ENCODE measurements at places on chromosomes 3 and 15. TPM values are rescaled to one million over a fixed set of nuclear protein-coding genes. Genes with fewer than 3 reads are reported as not detected.

CMSS1 gene
- 17.3 TPM for total RNA-seq

CCDC54 gene
- not detected for total RNA-seq

ACTC1 gene
- total RNA-seq: not detected

MEX3B gene
- total RNA-seq: 3.2 TPM

NSMCE3 gene
- 10.0 TPM for total RNA-seq

ADAM10 gene
- total RNA-seq: 201 TPM

FBXO40 gene
- total RNA-seq: not detected

CCDC39 gene
- total RNA-seq: 0.17 TPM

HHLA2 gene
- total RNA-seq: not detected

UBAP1L gene
- 1.5 TPM for total RNA-seq

DISP2 gene
- total RNA-seq: 2.2 TPM

HYKK gene
- 2.3 TPM for total RNA-seq

UPK1B gene
- total RNA-seq: not detected

PLSCR5 gene
- total RNA-seq: not detected

PARP6 gene
- total RNA-seq: 23.3 TPM

CD47 gene
- 152 TPM for total RNA-seq

CILP gene
- total RNA-seq: 0.29 TPM

AQP9 gene
- total RNA-seq: not detected

PROS1 gene
- 25.2 TPM for total RNA-seq

CFAP100 gene
- not detected for total RNA-seq

NPAP1 gene
- not detected for total RNA-seq

KLHL40 gene
- not detected for total RNA-seq
